ENCODE measurements at places on chromosomes 2 and 18. TPM values are rescaled to one million over a fixed set of nuclear protein-coding genes. Genes with fewer than 3 reads are reported as not detected.
A peak's percentile ranks its signal among the peaks of the same experiment; 100 is the strongest.

- no peak for DNase-seq
Measured at GRCh38 chr18:44186001-44186400, 494.7 kb upstream of the SETBP1 start.

DNA sequence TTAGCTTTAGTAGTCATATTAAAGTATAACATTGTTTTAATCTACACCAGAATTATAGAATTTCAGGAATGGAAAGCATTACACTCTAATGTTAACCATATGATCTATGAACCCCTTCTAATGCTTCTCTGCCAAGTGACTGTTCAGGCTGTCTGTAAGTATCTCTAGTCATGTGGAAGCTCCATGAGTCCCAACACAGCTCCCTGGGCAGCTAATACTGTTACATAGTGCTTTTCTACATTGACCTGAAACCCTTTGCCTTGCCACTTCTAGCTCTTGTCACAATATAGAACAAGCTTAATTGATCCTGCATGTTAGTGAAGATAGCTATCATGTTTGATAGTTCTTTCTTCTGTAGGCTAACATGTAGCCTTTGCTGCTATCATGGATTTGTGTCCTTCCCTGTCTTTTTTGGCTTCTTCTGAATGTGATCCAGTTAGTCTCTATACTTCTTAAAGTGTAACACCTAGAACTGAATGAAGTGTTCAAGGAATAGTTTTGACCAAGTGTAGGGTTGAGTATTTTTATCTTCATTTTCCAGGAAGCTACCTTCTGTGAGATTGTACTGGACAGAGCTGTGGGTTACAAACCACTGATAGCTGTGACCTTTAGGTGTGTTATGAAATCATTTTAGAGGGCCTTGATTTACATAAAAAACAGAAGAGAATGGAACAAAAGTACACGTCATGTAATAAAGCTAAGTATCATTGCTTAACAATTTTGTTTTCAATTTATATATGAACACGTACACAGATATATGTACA is 23.7 kb downstream of the BABAM2 start:
- DNase-seq: no peak

DNA sequence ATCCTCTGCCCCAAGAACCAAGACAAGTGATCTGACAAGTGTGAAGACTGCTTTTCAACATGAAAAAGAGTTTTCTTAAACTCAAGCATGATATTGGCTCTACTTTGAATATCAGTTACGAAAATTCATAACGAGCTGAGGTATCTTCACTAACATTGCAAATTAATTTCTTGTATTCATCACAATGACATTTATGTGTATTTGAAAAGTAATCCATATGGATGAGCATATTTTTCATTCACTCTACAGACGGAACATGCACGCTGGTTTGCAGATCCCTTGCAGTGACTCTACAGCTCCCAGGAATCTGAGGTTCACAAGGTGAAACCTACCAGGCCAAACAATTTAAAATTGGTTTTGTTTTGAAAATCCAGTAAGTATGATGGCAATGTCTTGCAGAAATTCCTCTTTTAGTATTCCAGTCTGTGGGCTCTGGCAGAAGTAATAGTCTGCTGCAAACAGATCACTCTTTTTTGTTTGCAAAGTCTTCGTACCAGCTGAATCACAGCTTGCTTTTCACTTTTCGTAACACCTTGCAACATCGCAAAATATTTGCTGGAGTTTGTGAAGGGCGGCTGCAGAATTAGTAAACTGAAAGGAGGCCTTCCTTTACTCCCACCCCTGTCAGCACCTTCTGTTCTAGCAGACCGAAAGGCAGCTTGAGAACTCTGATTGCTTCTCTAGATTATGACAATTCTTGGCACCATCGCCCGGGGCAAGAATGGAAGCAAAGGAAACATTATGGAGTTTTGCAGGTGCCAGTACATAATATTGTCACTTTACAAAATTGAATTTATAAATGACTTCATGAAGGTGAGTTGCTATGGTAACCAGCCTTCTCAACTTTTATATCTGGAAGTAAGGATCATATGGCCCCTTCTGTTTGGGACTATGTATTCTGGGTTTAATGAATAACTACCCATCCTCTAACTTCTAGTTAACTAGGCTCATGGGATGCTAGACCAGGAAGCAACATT is 168.7 kb downstream of the TMEM247 start:
- DNase-seq: no peak

- DNase-seq: no peak
Measured at GRCh38 chr18:23669202-23669766, 6.6 kb upstream of the ANKRD29 start.

Gene ATF2
- 69.9 TPM for total RNA-seq

Gene DLGAP1
- 0.07 TPM for total RNA-seq

Gene TSHZ1
- 9.0 TPM for total RNA-seq

Gene RNMT
- 57.8 TPM for total RNA-seq

DNA sequence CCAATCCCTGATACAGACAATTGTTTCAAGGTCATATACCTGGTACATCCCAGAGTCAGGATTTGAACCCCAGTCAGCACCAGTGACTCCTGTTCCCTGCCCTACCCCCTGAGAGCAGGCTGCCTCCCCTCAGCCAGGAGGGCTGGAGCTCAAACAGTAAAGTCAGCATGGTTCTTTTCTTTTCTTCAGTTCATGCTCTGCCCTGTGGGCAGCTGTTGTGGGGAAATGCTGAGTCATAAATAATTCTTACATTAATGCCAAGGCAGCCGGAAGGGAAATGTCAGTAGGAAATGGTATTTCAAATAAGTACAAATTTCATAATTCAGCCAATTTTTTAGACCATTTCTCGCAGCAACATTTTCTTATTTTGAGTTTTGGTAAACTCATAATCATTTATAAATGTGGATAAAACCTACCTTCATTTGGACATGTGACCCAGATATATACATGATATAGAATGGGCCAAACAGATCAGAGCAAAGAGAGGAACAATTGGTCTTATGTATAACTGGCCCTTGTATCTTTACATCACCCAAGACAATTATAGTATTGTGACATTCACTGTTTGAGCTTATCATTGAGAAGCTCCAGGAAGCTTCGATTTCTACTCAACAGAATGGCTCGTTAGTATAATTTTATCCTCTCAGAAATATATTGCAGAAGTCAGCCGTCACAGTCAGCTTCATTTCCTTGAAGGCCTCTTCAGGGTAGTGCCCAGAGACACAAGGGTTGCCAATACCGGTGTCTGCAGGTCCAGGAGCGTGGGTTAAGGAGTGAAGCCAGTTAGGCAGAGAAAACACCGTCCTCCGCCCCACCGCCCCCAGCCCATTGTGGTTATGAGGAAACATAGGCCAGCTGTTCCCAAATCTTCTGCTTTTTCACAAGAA is 28.0 kb upstream of the SCYGR1 start:
- peak; percentile 25 for DNase-seq

Gene VIL1
- total RNA-seq: not detected

Gene IL36G
- not detected for total RNA-seq

GRCh38 chr18:25313268-25313667 is 38.7 kb downstream of the ZNF521 start:
- no peak for DNase-seq

Gene CROCC2
- not detected for total RNA-seq

DNA sequence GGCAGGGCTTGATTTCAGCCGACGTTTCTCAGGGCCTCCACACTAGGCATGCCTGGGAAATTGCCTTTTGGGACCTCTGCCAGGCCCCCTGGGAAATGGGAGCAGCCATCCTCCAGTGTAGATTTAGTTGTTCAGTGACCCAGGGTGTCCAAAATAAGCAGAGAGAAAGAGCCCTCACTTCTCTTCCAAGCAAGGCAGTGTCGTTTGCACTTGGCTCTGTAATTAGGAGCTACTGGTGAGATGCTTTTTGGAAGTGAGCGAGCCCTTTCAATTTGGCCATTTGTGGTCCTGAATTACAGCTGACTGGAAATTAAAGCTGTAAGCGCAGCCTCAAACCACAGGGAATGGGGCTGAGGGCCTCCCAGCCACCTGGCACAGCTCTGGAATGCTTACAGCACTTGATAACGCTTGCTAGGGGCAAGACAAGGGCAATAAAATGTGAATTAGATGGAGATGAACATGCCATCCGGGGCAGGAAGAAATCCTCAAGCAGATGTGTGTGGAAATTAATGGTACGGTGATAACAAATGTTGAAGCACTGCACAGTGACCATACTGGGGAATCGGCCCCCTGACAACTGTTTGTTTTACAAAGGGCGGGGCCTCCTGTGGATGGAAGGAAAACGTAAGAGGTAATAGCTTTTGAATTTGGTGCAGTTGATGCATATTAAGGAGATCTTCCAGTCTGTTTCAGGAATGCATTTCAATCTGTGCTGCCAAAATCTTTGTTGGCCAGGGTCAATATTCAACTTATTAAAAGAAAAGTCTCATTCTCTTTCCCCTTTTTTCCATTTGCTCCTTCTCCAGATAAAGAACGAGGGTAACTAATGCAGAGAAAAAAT is 173.1 kb downstream of the UXS1 start:
- DNase-seq: no peak

GRCh38 chr2:201971531-201972228 is 62.0 kb upstream of the FZD7 start:
- no peak for DNase-seq

DNA sequence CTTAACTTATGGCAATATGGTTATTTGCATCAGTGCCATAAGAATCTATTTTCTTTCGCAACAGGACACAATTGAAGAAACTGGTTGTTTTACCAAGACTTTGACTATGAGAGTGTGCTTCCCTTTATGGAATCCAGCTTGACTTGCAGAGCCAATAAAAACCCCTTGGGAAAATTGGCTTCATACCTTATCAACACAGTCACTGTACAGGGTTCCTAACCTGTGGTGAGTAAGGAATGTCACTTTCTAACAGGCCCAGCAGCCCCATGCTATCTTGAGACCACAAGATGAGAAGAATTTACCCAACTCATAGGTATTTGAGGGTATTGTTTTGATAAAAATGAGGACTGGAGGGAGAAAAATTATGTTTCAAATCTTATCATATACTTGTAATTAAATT is 418.5 kb upstream of the MAP2 start:
- DNase-seq: no peak

Gene POU3F3
- not detected for total RNA-seq

GRCh38 chr2:75491129-75491753 is 69.5 kb downstream of the EVA1A start:
- no peak for DNase-seq

Gene TMEM17
- total RNA-seq: not detected

DNA sequence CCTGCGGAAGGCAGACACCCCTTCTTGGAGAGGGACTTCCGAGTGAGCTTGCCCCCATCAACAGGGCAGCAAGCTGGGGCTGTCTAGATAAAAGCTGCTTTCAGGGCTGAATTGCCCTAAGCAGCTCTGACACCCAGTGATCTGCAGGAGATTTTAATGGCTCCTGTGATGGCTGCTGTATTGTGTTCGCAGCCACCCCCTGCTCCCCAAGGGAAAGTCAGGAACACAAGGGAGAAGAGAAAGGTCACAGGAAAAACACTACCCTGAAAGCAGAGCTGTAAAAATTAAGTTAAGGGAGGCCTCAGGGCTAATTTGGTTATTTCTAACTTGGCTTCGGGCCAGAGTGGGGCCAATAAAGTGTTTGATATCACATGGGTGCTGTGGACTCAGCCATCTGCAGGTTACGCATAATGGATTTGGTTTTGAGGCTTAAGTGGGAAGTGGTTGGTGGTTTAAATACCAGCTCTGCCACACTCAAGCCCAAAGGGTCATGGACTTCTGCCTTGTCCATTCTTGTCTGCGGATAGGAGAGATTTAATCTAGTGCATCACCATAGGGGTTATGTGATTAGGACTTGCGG is 147.6 kb downstream of the CLIP4 start:
- DNase-seq: no peak

GRCh38 chr2:204776781-204777559 is 231.7 kb downstream of the PARD3B start:
- no peak for DNase-seq

DNA sequence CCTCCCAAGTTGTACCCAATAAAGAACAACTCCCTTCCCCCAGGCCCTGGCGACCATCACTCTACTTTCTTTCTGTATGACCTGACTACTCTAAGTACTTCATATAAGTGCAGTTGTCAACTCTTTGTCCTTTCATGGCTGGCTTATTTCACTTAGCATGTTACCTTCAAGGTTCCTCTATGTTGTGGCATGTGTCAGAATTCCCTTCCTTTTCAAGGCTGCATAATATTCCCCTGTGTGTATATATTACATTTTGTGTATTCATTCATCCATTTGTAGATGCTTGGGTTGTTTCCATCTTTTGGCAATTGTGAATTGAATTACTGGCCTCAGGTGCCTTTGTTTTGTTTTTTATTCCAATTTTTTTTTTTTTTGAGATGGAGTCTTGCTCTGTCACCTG is 181.9 kb upstream of the RAB12 start:
- DNase-seq: no peak

Gene POTEC
- not detected for total RNA-seq

Gene MDH1B
- 0.34 TPM for total RNA-seq

GRCh38 chr2:2694746-2695145 is 363.7 kb upstream of the MYT1L start:
- DNase-seq: no peak

Gene TNP1
- total RNA-seq: not detected

- no peak for DNase-seq
Measured at GRCh38 chr18:75526038-75526437, 98.5 kb upstream of the SMIM21 start.

- no peak for DNase-seq
Measured at GRCh38 chr2:37706334-37707183, 35.1 kb upstream of the CDC42EP3 start.

- no peak for DNase-seq
Measured at GRCh38 chr2:239161711-239162140, 239.1 kb downstream of the HDAC4 start.

- DNase-seq: no peak
Measured at GRCh38 chr2:237952851-237953250, 14.0 kb upstream of the UBE2F start.

DNA sequence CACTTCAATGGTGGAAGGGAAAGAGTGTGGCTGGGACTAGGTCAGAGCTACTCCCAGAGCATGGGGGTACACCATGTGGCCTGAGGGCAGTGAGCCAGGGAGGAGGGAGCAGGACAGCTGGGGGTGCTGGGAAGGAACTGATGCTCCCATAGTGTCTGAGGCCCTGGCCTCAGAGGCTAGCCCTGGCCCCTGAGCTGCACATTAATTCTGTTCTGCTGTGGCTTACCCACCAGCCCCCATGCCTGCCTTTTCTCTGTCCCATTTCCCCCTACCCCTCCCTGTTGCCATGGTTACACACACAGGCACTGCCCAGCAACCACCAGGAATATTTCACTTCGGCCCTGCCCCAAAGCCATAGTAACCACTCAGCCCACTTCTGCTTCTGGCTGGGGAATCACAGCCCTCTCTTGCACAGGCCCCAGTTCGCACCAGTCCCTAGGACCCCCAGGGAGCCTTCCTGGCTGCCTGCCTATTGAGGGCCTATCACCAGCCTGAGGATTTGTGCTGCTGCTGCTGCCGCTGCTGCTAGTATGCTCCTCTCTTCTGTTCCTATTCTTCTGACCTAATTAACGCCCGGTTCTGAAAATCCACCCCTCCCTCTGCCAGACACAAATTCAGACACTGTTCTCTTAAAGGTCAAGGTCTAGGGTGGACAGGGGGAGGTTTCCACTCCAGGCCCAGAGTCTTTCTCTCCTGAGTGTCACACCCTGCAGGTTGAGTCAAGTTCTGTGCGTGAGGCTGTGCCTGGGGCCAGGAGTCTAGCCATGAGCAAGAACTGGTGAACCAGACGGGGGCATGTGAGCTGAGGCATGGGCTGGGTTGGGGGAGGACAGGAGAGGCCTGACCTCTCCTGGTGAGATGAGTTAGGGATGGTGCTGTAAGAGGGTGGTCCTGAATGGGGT is 87.1 kb upstream of the MCFD2 start:
- DNase-seq: no peak

Measured in B cell (primary cell).